ENCODE measurements at places on chromosomes 13 and 19. TPM values are rescaled to one million over a fixed set of nuclear protein-coding genes. Genes with fewer than 3 reads are reported as not detected.

DNA sequence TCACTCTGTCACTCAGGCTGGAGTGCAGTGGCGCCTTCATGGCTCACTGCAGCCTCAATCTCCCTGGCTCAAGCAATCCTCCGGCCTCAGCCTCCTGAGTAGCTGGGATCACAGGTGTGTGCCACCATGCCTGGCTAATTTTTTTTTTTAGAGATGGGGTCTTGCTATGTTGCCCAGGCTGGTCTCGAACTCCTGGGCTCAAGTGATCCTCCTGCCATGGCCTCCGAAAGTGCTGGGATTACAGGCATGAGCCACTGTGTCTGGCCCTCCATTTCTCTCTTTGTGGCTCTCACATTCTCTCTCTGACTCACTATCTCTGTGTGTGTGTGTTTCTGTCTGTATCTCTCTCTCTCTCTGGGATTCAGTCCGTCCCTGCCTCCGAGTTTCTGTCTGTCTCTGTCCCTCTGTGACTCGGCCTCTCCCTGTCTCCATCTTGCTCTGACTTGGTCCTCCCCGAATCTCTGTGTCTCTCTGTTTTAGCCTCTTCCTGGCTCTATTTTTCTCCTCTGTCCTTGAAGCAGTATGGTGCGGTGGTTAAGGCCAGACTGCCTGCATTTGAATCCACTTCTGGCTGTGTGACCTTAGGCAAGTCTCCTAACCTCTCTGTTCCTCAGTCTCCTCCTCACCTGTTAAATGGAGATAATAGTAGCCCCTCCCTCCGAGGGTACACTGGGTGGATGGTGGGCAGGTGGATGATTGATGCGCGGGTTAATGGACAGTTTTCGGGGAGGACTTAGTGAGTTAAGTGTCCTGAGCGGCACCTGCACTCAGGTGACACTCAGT, 11.0 kb downstream of the MEIS3 start:
- DNase-seq, result no peak

- DNase-seq, result no peak
Measured at GRCh38 chr19:33174186-33174585, 19.9 kb upstream of the LRP3 start.

MYO16 gene
- 0.06 TPM for total RNA-seq

DNA sequence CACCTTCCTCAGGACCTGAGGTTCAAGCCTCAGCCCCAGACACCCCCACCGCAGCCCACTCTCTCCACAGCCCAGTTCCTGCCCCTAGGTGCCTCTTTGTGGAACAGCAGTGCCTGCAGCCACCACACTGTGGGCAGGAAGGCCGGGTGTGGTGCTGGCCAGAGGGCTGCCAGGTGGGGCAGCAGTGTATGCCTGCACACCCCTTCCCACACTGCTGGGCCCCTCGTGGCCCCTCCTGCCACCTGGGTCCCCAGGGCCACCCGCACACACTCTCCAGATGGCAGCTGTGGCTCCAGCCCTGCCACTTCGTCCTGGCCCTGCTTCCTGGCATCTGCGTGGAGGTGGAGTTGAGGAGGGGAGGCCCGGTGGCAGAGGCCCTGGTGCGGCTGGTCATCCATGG, 35.1 kb downstream of the HPN start:
- DNase-seq, result no peak

- DNase-seq, result no peak
Measured at GRCh38 chr13:83980331-83980730, 98.1 kb upstream of the SLITRK1 start.

RNF225 gene
- total RNA-seq, result not detected

DNA sequence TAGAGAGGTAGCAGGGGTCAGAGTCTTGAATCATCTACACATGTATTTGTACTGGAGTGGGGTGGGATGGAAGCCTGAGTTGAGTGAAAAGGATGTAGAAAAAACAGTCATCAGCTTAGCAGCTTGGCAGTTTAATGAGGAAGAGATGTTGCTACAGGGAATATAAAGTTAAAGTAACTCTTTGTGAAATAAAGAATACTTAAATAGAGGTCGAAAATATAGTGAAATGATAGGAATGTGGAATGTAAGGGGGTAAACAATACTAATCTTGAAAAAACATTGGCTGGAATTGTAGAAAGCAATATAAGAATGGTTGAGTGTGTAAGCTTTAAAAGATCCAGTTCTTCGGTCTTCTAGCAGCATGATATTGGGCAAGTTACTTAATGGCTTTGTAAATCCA, 22.7 kb downstream of the NUP58 start:
- no peak for DNase-seq

PSG1 gene
- total RNA-seq, result not detected
